ENCODE measurements at places on chromosomes 2 and 18.
A peak's percentile ranks its signal among the peaks of the same experiment; 100 is the strongest.

- DNase-seq, result no peak
Measured at GRCh38 chr2:69184224-69184623, 171.2 kb downstream of the ANTXR1 start.

GRCh38 chr2:471560-471959 is 183.7 kb upstream of the ALKAL2 start:
- DNase-seq, result no peak

DNA sequence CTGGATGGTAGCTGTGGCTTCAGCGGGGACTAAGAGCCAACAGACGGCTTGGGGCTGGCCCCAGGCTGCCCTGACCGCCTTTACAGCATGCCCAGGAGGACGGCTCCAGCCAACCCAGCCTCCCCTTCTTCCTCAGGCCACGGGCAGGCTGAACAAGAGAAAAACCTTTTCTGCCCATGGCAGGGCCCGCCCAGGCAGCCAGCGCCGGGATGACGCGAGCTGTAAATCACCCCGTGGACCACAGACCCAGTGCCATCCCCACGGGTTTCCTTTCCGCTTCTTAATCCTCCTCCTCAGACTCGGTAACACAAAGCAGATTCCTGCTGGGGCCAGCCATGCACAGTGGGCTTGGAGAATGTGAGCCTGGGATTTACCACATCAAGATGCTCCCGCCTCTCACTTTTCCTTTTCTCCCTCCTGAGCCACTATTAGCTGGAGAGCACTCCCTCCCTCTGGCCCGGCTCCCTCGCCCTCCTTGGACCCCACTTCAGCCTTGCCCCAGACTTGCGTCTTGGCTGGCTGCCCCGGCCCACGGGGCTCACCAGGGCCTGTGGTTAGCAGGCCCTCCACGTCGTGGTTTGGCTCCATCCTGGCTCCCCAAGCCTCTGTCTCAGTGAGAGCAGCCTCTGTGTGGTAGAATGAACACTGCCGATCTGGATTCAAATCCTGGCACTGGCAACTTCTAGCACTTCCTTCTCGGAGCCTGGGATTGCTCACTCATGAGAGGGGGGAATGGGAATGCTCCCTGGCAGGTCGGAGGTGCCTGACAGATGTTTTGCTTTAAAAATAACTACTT is 31.4 kb downstream of the ATOH8 start:
- no peak for DNase-seq

- DNase-seq, result no peak
Measured at GRCh38 chr2:232473467-232473890, 14.2 kb downstream of the ECEL1 start.

DNA sequence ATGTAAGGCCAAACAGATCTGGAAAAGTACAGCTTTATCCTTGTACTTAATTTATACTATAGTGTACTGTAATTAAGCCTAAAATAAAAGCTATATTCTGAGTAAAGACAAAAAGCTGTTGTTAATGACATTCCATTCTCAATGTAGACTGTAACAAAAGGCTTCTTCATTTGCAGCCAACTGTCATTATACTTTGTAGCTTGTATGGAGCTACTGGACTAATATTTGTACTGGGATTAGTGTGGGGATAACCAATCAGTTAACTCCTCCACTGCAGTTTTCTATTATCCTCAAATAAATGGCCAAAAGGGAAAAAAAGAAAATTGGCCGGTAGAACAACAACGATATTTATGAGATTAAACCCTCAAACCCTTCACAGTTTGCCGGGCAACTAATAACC is 66.5 kb downstream of the STK39 start:
- no peak for DNase-seq

- no peak for DNase-seq
Measured at GRCh38 chr2:234033174-234033573, 17.3 kb upstream of the SPP2 start.

GRCh38 chr2:220296174-220296573 is 668.7 kb downstream of the SLC4A3 start:
- DNase-seq, result no peak

DNA sequence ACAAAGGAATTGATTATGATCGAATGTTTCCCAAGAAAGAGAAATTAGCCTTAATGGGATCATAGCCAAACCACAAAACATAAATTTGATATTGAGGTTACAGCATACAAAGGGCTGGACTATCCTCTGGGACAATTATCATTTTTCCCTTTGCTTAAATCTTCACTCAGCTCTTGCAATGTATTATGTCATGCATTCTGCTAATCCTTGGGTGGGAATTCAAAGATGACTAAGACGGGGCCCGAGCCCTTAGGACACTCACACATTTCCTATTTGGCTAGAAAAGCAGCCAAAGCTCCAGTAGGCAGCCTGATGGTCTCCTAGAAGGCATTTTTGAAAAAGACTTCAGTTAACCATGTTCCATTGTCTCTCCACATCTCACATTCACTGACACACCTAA is 17.2 kb upstream of the NMI start:
- no peak for DNase-seq

DNA sequence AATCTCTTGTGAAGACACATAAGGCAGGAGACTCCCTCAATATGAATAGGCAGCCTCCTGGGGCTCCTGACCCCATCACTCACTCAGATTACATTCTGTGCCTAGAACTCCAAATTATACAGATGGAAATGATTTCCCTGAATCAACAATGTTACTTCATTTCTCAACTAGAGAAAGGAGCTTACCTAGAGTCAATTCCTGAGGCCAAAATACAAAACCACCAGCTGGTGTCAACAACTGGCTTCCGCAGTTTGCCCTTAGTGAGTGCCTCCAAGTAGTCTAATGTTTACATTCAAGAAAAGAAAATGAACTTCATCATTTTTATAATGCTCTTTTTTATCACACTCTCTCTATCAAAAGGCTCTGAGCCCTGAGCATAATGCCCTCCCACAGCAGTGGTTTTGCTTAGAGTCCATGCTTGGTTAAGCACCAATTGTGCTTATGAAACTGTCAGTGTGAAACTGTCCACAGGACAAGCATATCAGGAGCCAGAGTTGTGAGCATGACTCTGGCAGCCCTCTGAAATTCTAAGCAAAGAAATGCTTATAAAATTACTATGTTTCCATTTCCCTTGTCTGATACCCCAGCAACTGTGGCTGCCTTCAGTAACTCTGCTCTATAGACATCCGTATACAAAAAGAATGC is 305.7 kb upstream of the PKDCC start:
- DNase-seq, result no peak

DNA sequence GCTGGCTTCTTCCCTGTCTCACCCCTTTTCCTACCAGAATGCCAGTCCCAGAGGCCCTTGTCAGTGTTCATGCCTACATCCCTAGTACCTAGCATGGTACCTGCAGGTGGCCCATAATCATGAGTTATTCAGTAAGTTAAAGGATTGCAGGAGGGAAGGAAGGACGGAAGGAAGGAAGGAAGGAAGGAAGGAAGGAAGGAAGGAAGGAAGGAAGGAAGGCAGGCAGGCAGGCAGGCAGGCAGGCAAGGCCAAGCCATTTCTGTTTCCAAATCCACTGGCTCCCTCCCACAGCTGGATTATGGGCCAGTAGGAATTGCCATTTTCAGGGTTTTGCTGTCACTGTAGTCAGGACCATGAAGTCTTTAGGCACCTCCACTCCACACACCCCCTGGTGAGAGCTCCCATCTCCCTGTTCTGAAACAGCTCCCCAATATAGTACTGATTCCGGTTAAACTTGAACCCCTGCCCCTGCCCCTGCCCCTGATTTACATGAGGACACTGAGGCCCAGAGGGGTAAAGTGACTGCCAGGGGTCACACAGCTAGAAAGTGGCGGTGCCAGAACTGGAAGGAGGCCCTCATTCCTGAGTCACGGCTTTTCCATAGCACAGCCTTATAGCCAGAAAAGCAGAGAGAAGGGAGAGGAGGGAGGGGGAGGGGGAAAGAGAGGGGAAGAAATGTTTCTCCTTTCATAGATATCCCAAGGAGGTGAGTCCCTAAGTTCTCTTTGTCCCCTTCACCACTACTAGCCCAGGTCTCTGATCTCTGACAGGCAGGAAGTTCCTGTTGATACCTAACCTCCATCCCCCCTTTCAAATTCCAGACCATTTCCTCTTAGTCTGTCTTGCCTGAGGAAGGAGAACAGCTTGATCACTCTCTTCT is 12.2 kb upstream of the TNS1 start:
- DNase-seq, result no peak

- DNase-seq, result no peak
Measured at GRCh38 chr2:185919155-185919554, 180.6 kb downstream of the FSIP2 start.

- DNase-seq, result no peak
Measured at GRCh38 chr18:62877411-62878221, 162.3 kb downstream of the PHLPP1 start.

GRCh38 chr2:43175876-43176275 is 50.5 kb downstream of the ZFP36L2 start:
- no peak for DNase-seq

DNA sequence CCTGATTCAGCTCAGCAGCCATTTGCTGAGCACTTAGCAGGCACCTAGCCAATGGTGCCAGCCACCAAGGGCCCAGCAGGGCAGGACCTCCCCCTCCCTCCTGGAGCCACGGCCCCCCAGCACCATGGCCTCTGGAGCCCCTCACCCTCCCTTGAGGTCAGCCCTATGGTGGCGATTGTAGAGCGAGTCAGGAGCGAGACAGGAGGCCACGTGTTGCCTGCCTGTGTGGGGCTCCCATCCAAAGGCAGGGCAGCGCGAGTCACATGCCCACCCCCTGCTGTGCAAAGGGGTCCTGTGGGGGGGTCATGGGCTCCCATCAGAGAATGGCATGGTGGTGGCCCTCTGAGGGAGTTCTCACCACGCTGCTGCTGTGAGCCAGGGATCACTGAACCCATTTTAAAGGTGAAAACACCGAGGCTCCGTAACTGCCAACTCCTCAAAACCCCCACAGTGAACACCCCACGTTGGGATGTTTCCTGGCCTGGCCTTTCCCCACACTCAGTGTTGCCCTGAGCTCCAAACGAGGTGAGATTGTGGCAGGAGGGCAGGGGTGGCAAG is 35.6 kb downstream of the RAMP1 start:
- no peak for DNase-seq

GRCh38 chr18:1954583-1955312 is 616.6 kb downstream of the METTL4 start:
- no peak for DNase-seq

DNA sequence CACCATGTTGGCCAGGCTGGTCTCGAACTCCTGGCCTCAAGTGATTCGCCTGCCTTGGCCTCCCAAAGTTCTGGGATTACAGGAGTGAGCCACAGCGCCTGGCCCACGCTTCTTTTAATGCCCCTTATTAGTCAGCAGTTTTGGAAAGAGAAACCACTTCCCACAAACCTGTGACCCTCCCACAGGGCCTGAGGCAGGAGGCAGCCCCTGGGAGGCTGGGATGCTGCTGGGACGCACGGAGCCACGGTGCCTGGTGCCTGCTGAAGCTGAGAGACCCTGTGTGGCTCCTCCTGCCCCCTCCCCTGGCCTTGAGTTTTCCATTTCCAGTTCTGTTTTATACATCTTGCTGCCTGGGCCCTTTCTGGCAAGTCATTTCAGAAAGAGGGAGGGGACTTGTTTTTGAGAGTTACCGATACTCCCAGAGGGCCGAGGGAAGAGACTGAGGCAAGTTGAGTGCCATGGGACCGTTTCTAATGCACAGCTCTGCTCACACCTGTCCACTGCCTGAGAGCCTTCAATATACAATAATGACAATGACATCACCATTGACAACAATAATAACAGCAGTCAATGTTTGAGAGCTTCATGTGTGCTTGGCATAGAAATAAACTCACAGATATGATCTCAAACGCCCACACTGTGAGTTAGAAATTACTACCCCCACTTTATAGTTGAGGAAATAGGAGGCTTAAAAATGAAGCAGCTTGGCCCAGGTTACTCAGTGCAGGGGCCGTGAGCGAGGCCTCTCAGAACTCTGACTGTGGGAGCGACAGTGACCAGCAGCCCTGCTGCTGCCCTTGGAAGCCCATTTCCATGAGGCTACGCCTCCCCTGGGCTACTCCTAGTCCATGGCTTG is 78.1 kb upstream of the YWHAQ start:
- no peak for DNase-seq

GRCh38 chr2:187117483-187117882 is 268.5 kb upstream of the ZSWIM2 start:
- DNase-seq, result no peak

DNA sequence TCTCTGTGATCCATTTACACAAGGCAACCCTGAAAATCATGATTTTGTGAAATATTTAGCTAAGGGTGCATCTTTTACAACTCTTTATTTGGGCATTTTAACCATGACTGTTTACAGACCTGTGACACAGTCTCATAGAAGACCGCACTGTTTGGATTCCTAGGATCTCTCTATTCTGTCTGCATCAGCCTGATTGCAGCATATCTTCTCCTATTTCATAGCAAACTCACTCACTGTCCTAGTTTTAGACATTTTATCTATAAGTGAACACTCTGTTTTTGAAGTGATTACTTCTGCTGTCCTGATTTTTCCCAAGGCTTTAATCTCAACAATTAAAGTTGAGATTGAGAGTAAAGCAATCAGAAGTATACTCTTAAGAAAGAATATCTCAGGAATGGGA is 56.2 kb downstream of the CAVIN2 start:
- DNase-seq, result no peak

- no peak for DNase-seq
Measured at GRCh38 chr2:238053191-238053776, 7.5 kb upstream of the SCLY start.

GRCh38 chr2:174722942-174723592 is 41.2 kb downstream of the CHRNA1 start:
- no peak for DNase-seq

- DNase-seq, result no peak
Measured at GRCh38 chr2:189347540-189347939, 93.7 kb upstream of the WDR75 start.

DNA sequence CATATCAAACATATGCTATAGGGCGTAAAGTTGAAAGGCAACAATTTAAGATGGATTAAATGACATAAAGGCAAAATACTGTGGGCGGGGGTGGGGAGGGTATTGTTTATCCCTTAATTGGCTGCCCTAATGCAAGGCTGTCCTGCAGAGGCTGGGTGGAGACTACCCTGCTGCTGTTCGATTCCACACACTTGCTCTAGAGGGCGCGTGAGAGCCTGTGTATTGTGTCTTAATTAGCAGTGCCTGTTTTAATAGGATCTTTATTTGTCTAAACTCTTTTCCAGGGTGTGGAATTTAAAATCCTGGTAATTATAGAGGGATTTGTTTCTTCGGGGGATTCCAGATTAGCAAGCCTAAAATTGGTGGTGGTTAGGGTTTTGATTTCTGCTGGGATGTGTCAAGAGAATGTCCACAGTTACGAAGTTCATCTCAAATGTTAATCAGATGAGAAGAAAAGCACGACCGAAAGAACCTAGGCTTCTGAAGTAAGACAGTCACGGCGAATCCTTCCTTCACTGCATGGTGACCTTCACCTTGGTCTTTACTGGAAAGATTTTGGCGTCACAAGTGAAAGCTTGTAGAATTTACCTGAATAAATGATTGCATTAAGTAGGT is 103.5 kb upstream of the MAP3K20 start:
- DNase-seq, result peak; percentile 46

DNA sequence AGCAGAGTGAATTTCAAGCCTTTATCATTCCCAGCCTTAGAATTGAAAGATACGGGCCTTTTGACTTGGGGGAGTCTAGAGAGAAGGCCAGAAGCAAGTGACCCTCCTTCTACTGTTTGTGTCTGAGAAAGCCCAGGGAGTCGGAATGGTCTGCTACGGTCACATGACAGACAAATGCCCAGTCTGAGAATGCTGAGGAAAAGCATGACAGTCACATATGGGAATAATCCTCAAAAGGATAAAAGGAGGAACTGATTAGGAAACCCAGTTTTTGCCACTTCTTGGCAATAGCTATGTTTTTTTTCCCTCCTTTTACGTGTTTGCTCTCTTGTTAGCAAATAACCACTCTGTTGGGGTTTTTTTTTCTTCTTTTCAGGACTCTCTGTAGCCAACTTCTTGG is 38.1 kb upstream of the HNRNPA3 start:
- DNase-seq, result no peak

Measured in stimulated activated CD4-positive, alpha-beta T cell treated with anti-CD3 and anti-CD28 coated beads, Interleukin-12 subunit alpha, Interleukin-12 subunit beta, amount 100 ng/mL, for 4 hours (primary cell).